ENCODE measurements at places on chromosomes 6 and 20.

GRCh38 chr6:34305982-34306708, 57.3 kb upstream of the SMIM29 start:
- no peak for DNase-seq

DNA sequence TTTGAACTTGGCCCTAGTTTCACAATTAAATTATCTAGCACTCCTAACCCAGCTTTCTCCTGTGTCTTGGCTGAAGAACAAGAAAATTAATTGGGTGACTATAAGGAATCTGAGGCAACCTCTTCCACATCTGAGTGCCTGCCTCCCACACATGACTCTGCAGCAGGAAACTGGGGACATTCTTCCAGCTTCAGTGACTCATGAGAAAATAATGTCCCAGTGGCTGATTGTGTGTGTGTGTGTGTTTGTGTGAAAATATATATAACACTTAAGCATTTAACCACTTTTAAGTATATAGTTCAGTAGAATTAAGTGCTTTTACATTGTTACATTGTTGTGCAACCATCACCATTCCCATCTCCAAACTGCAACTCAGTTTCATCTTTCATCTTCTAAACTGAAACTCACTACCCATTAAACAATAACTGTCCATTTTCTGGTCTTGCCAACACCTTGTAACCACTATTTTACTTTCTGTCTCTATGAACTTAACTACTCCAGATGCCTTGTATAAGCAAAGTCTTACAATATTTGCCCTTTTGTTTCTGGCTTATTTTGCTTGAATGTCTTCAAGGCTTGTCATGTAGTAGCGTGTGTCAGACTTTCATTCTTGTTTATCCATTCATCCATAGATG, 8.7 kb downstream of the TRIM38 start:
- DNase-seq: no peak

DNA sequence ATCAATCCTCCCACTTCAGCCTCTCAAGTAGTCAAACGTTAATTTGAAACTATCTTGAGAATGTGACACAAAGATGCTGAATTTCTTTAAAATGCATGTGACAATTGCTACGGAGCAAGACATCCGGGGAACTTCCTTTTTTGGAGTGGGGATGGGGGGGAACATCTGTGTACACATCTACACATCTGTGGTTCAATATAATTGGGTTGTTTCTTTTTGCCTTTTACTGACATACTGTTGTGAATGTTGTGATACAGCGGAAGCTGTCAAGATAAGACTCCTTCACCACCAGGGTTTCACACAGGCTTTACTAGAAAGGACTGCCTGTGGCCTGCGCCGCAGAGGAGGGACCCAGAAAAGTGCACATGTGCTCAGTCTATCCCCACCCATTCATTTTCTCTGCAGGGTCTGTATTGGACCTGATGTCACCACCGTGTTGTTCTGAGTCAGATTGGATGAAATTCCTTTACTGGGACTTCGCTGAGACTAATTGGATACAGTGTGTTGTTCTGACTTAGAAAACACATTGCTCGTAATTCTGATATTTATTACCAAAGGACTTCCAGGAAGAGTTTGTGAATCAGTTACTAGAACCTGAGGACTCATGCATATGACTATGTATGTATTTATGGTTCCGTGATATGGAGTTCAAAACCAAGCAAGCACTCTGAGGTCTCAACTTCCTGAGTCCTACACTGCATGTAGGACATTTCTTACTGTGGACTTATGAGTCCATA, 98.7 kb upstream of the SGK1 start:
- no peak for DNase-seq

DNA sequence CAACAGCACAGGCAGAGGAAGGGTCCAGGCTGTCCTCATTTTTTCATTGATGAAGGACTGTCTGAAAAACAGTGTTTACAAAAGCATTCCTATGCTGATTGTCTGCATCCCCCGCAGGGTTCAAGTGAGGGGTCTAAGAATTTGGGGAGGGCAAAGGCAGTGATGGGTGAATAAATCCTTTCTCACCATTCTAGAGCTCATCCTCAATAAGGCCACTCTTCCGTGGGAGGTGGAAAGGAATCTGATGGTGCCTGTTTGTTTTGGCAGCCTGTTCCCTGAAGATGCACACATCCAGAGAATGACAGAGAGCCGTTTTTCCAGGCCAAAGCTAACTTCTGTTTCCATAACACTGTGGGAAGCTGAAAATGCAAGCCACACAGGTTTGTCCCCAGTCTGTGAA, 164.5 kb downstream of the MOXD1 start:
- no peak for DNase-seq

GRCh38 chr6:11625302-11625701, 87.8 kb downstream of the TMEM170B start:
- no peak for DNase-seq

DNA sequence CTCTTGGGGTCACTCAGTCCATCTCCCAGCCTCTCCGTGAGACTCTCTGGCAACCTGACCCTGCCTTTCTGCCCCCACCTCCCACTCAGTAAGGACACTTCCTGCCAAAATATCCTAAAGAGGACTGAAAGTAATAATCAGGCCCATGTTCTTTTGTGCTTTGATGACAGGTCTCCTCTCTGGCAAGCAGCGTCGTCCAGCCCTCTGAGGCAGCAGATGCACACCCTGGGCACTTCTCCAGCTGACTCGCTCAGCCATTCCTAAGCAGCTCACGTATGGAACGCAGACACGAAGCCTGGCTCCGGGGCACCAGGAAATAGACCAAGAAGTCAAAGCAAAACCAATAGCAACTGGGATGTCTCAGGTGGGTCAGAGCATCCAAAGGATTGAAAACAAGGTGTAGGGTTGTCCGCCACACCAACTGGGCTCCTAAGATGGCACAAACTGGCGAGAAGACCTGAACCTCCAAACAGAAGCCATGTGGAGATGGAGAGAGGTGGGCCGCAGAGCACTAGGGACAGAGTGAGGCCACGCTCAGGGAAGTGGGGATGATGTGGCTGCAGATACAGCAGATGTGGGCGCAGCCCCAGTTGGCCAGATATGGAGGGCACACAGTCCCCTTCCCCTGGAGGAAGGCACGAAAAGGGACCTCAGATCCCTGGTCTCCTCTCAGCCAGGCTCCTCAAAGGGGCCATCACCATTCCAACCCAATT, 99.3 kb downstream of the PRND start:
- DNase-seq: no peak

DNA sequence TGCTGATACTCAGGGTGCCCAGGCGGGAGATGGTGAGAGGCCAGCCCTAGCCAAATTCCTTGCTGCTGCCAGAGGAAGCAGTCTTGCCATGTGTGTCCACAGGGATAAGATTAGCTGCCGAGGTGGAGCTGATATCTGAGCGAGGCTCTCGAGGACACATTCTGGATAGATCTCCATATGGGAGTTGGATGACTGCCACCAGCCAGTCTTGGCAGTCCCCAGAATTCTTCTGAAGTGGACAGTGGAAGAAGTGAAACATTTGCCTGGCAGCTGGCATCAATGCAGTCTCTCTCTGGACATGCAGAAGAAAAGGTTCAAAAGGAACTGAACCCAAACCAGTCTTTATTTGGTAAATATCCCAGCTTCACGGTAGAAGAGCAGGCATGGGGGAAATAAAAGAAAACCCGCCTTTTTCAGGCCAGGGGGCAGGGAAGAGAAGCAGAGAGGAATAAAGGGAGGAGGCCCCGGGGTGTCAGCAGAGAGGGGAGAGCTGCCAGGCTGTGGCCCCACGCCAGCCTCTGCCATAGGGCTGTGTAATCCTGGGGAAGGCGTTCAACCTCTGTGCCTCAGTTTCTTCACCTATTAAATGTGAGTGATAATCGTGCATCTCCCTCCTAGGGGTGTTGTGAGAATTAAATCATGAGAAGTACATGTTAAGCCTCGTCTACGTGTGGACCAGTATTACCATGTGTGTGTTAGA, 3.7 kb upstream of the FUCA2 start:
- DNase-seq: no peak

GRCh38 chr6:110415086-110415916, at the start of gene DDO:
DDO (minus strand) TSS chr6:110415575; CDS start chr6:110413462, 2,113 bp downstream.
- no peak for DNase-seq

DNA sequence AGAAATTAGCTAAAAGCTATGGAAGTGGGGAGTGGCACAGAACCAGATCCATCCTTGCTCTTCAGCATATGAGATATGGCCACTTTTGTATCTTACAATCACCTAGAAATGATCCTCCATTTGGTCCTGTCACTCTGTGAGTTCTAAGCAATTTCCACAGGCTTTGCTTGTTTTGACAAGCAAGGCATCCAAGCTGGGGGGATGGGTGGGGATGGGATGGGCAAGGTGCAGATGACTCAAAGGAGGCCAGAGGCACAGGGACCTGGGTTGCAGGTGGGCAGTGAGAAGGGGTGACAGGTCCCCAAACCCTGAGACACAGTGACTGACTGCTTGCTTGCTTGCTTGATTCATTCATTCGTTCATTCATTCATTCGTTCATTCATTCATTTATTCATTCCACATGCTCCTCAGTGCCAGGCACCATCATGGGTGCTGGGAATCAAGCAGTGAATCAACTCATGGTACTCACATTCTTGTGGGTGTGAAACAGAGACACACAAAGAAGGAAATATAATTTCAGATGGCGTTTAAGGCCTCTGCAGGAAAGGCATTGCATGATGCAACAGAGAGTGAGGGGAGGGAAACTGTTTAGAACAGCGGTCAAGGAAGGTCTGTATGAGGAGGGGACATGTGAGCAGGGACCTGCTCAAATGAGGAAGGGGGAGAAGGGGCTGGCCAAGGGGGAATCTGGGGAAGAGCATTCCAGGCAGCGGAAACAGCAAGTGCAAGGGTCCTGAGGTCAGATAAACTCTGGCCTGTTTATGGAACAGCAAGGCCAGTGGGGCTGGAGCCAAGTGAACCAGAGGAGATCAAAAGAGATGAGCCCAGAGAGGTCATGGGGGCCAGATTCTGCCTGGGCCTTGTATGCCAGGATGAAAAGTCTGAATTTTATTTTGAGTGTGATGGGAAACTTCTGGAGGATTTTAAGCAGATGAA, 3.4 kb downstream of the KCNB1 start:
- DNase-seq: no peak

DNA sequence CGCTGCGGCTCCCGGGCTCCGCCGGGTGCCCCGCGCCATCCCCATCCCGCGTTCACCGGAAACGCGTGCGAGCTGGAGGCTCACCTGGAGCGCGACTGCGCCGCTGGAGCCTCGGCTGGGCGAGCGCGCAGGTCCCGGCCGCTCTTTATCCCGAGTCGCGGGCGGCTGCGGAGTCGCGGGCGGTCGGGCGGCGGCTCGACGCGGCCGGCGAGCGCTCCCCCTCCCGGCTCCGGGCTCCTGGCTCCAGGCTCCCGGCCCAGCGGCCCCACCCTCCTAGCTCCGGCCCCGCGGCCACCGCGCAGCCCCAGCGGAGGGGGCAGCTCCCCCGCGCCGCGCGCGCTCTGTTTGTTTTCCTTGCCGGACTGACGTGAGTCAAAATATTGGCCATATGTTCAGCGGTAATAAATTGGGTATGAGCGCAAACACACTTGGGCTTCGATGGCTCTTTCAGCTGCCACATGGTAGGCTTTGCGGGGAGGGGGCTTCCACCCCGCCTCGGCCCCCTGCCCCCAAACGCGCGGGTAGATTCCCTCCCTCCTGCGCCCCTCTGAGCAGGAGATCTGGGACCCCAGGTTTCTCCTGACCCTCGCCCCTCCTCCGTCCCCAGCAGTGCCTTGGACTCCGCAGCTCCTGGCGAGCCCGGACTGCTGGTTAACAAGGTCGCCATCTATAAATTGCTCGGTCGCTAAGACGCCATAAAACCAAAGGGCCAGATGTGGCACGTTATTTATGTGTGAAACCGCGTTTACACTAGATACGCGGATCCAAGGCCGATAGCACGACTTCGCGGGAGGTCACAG, 8.8 kb upstream of the NKX2-2 start:
- no peak for DNase-seq

DNA sequence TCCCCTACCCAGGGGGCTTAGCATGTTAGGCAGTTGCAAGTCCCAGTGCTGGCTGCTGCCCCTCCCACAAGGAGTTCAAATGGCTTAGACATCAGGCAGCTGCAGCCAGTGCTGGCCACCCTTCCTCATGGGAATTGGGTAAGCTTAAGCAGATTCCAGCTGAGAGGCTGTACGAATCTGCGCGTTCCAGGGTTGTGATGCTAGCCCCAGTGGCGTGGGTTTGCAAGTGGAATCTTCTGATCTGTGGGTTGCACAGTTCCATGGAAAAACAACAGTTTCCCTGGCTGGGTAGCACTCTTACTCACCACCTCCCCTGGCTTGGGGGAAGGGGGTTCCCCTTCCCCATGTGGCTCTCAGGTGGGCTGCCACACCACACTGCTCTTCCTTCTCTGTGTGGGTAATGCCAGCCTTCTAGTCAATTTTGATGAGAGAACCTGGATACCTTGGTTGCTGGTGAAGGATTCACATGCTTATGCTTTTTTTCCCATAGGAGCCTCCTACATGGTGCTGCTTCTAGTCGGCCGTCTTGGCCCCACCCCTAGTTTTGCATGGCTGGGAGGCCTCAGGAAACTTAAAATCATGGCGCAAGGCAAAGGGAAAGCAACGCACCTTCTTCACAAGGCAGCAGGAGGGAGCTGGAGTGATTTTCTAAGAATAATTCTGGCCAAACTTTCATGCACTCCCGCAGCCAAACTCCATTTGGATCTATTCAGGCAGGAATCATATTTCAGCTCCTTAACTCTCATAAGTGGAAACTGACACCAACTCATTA, 13.0 kb downstream of the DYNLT2 start:
- no peak for DNase-seq

GRCh38 chr20:52904837-52905236, 67.3 kb upstream of the TSHZ2 start:
- DNase-seq: no peak

DNA sequence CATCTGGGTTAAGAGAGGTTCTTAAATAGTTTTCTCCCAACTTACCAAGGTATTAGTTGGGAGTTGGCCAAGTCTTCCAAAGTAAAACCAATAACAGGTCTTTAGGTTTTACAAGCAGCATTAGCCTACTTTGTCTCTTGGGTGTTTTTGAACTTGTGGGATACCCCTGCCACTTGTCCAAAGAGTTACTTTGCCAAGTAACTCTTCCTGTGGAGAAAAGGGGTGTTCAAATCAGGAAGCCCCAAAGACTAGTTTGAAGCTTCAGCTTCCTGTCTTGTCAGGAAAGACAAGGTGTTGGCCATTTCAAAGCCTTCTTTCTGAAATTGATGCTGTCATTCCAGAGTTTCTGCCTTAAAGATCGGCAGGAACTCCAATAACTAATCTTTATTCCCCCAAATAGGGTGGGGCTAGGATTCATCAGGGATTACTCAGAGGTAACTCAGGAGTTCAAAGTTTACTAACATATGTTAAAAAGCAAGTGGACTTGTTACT, 822 bp downstream of the RAB22A start:
- no peak for DNase-seq

GRCh38 chr6:149917679-149918078, 5.2 kb downstream of the RAET1G start:
- DNase-seq: no peak

- DNase-seq: no peak
Observed at GRCh38 chr20:12717061-12717460, 291.7 kb upstream of the SPTLC3 start.

- DNase-seq: no peak
Observed at GRCh38 chr6:24093381-24093780, 32.6 kb upstream of the NRSN1 start.

DNA sequence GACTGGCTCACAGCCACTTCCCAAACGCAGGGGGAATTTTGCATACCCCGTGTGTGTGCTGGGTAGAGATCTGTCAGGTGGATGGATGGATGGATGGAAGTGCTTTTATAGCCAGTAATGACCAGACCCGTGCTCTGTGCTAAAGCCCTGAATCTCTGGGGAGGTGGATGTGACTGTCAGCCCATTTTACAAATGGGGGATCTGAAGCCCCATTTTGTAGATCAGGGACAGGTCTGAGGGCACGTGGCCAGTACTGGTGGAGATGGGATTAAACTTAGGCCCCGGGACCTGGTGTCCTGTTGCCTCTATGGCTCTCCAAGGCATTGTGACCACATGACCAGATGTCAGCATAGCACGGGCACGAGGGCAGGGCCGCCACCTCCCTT, 38.2 kb upstream of the ZBP1 start:
- DNase-seq: no peak

Data from stimulated activated CD8-positive, alpha-beta memory T cell treated with anti-CD3 and anti-CD28 coated beads, Interleukin-4, amount 100 ng/mL, for 24 hours (primary cell).